C1 segment of cervical spinal cord (tissue), 14 donors: ENCODE measurements at places on chromosomes 4 and X.

DNA sequence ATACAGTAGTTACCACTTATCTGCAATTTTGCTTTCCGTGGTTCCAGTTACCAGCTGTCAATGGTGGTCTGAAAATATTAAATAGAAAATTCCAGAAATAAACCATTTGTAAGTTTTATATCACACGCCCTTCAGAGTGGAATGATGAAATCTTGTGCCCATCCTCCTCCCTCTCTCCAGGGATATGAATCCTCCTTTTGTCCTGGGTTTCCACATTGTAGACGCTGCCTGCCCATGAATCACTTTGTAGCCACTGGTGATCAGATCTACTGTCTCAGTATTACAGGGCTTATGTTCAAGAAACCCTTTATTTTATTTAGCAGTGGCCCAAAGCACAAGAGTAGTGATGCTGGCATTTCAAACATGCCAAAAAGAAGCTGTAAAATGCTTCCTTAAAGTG, 198.6 kb downstream of the KCNIP4 start:
- DNase-seq = no peak

GRCh38 chr4:94559351-94559806, 107.6 kb downstream of the PDLIM5 start:
- DNase-seq = no peak

DNA sequence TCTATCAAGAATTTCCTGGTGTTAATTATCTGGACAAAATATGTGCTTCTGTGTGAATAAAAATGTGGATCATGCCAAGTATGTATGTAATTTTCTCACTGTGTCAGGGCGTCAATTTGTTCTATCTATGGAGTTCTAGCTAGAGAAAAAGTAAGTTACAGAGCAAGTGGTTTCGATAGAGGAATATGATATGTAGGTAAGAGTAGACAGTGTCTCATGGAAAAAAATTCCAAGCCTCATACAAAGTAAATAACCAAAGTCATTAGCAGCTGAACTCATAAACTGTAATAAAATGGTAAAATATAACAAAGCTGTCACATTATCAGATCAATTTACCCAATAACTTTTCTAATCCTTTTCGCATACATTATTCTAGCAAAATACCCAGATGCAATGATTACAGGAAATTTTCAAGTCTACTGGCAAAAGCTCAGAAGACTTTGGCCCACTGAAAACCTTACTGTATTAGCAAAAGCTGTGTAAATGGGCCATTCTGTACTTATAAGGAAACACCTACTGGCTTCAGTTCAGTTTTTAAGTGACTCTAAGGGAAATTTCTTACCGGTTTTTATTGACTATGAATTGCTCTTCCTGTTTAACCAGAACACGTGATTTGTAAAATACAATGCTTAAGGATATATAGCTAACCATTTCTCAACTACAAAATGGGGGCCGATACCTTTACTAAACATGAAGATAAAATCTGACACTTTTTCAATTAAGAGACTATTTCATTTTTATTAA, 121.0 kb upstream of the ARSJ start:
- no peak for DNase-seq

DNA sequence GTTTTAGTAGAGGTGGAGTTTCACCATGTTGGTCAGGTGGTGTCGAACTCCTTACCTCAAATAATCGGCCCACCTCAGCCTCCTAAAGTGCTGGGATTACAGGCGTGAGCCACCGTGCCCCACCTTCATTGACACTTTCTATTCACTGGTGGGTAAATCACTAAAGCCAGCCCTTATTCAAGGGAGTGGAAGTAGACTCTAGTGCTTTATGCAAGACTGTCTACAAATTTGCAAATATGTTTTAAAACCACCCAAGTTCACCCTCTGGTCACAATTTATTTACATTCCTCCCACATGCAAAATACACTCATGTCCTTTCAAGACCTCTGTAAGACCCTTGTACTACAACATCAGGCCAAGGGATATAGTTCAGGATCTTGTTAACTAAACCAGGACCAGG, 45.0 kb downstream of the SLC34A2 start:
- no peak for DNase-seq

DNA sequence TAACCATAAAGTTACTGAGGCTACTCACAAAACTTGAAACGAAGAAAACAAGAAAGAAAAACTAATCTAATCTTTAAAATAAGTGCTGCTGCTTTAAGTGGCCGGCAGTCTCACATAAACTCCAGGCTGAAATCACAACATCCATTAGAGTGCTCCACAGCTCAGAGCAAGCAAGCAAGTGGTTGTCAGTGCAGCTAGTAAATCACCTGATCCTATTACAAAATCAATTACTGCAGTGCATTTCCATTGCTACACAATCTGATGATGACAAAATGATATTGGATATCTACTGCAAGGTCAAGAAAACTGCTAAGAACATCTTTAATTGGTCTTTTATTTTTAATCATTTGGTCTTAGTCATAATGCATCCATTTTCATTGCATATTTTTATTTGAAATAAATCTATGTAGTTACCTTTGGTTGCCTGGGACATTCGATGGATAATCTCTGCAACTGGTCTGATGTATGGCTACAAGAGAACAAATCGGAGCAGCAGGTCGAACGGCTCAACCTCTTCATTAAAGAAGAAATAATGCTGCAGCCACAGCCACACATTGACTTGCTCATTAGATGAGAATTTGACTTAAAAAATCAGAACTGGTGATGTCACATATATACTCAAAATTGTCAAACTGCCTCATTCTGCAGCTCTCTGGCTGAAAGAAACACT, 87.7 kb downstream of the FBXW7 start:
- no peak for DNase-seq

GRCh38 chr4:42785817-42786216, 106.7 kb upstream of the GRXCR1 start:
- DNase-seq = no peak

GRCh38 chr4:175779081-175779620, 32.9 kb downstream of the GPM6A start:
- no peak for DNase-seq

- DNase-seq = no peak
These were observed 169.7 kb upstream of the SH3RF1 start for GRCh38 chr4:169440446-169440845.

DNA sequence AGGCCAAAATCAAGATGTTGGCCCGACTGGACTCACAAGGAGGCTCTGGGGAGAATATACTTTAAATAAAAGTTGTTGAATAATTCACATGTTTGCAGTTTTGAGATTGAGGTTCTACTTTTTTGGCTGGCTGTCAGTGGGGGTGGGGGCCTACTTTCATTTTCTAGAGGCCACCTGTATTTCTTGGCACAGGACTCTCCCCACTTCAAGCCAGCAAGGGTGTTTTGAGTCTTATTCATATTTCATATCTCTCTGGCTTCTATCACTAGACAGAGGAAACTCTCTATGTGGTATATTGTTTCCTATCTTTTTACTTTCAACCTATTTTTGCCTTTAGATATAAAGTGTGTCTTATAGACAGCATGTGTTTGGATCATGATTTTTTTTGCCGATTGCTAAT, 266.4 kb downstream of the PRR32 start:
- no peak for DNase-seq

- DNase-seq = no peak
These were observed 213.6 kb upstream of the VEGFC start for GRCh38 chr4:177006331-177006730.

DNA sequence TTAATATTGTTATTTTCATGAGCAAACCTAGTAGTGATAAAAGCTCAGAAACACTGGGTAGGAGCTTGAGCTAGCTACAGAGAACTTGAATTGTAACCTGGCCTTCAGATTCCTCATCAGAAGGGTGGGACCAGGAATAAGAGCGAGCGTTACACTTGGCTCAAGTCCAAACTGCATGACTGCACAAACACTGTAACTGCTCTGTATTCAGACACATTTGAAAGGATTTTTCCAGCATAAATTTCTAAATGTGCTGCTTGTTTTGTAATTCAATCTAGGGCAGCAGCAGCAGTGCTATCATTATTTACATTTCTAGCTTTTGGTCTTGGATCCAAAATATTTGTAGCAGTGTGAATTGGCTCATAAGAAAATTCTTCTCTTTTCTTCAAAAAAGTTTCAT, 133.0 kb upstream of the TMLHE start:
- DNase-seq = no peak

- no peak for DNase-seq
These were observed 5.6 kb upstream of the PCDH7 start for GRCh38 chr4:30714408-30715031.

DNA sequence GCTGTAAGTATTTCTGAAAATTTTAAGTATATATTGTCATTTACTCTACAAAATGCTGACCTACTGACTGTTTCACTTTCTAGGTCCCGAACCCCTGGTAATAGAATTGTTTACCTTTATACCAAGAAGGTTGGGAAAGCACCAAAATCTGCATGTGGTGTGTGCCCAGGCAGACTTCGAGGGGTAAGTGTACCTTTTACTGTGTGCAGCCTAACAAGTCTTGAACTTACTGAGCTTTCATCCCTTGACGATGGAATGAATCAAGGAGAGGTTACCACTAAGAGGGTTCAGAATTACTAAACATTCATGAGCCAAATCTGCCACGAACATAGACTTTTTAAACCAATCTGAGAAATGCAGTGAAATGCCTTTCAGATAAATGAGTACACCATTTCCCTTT, 1.6 kb downstream of the RPL34 start:
- no peak for DNase-seq

- no peak for DNase-seq
These were observed 184.6 kb downstream of the SPATA18 start for GRCh38 chr4:52235552-52236201.

- DNase-seq = no peak
These were observed 126.9 kb downstream of the MFAP3L start for GRCh38 chr4:169899295-169899694.

GRCh38 chr4:7068883-7069282, 1.0 kb upstream of the GRPEL1 start:
- no peak for DNase-seq

DNA sequence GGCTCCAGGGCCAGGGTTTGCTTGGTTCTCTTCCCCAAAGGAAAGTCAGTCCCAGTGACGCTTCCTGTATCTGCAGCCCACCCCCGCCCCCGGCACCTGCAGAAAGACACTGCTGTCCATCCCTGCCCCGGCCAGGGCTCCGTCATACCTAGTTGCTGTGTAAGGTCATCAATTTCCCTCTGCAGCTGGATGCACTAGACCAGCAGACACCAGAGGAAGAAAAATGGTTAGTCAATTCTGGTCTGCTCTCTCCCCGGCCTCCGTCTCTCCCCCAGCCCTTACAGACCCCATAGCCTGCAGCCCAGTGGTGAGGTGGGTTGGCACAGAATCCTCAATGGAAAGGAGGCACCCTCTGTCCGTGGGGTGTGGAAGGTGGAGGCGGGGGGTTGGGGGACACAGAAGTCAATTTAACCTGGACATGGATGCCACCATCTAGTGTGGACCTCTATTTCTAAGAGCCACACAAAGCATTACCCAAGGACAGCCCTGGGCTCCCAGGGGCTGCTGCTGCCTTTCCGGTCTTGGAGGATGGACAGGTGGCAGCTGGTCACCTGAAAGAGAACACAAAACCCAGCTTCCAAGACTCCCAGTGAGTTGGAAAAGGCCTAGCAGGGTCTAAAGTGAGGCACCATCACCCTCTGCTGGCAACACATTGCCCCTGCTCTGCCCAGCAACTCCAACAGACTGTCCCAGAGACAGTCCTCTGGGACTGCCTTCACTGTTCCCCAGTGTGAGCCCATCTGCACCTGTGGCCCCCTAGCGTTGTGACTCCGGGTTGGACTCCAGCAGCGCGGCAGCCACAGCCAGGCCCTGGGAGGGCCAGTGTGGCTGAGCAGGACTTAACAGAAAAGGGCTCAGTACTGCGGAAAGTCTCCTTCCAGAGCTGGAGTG, 40.2 kb upstream of the NHSL2 start:
- DNase-seq = no peak

- DNase-seq = no peak
These were observed 48.8 kb upstream of the GRPEL1 start for GRCh38 chr4:7116705-7117104.

DNA sequence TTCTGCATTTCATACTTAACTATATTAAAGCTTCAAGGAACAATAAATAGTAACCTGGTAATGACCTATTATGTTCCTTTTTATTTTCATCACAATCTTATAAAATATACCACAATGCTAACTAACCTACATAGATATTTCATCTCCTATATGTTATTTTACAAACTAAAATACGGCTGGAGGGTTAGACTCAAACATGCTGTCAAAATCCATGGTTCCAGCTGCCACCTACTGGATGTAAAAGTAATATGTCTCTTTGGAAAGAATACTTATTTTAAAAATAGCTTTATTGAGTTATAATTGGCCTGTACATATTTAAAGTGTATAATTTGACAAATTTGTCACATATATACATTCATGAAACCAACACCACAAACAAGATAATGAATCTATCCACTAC, 15.0 kb downstream of the RGN start:
- no peak for DNase-seq

DNA sequence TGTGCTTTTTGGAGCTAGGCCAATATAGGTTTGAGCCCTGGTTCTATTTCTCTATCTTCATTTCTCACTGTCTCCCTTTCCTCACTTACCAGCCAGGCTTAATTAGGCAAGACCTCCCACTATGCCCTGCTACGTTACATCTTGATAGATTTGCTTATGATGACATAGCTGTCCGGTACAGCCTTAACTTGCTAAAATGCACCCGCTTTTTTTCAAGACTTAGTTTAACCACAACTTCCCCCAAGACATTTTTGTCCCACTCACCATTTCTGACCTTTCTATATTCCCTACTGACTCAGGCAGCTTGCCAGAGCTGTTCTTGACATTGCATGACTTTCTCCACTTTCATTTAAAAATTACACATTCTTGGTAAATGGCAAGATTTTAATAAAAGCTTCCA, 152.6 kb downstream of the MID1 start:
- no peak for DNase-seq

- DNase-seq = no peak
These were observed 217.5 kb upstream of the GYPA start for GRCh38 chr4:144357975-144358374.
